ENCODE measurements at places on chromosomes 16 and 17.

DNA sequence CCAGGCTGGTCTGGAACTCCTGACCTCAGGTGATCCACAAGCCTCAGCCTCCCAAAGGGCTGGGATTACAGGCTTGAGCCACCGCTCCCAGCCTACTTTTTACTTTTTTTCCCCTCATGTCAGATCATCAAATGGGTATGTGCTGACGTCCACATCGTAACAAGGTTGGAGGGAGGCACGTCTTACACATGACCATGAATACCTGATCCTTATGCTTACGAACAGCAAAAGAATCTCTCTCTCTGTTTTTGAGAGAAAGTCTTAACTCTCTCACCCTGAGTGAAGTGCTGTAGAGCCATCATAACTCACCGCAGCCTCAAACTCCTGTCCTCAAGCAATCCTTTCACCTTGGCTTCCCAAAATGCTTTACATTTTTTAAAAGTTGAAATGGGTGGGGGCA, 29.5 kb upstream of the TMEM92 start:
- no peak overlapping the region for H3K27ac ChIP-seq
- H3K4me3 ChIP-seq: no peak overlapping the region
- H3K27me3 ChIP-seq: no peaks in the 10 kb centered on the region
- DNase-seq: no peak
- H3K36me3 ChIP-seq: no peaks in the 10 kb centered on the region

- H3K4me3 ChIP-seq: no peak overlapping the region
- no peaks in the 10 kb centered on the region for H3K36me3 ChIP-seq
- no peak overlapping the region for H3K27ac ChIP-seq
- peaks cover 5% of the 10 kb centered on the region for H3K4me1 ChIP-seq
- no peaks in the 10 kb centered on the region for H3K27me3 ChIP-seq
Observed at GRCh38 chr16:79316004-79316458, 284.5 kb downstream of the MAF start.

DNA sequence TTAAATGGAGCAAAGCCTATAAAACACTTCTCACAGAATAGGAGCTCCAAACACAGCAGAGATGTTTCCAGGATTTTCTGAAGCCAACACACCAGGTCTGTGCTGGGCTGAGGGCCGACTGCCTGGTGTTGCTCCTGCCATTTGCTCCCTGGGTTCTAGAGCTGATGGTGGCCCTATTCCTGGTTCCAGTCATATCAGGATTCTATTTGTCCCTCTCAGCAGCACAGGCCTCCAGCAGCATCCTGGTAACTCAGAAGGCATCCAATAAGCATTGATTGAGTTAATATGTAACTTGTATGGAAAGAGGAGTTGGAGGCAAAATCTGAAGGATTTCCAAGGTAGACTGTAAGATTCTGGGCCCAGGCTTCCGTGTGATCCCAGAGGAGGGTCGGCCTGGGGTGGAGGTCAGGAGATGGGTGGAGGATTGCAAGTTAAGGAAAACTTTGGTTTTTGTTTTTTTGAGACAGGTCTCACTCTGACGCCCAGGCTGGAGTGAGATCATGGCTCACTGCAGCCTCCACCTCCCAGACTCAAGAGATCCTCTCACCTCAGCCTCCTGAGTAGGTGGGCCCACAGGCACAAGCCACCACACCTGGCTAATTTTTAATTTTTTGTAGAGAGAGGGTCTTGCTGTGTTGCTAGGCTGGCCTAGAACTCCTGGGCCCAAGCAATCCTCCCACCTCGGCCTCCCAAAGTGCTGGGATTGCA, 5.7 kb downstream of the NUPR1 start:
- H3K4me3 ChIP-seq: no peak overlapping the region
- no peaks in the 10 kb centered on the region for H3K36me3 ChIP-seq
- H3K4me1 ChIP-seq: peaks cover 22% of the 10 kb centered on the region
- no peak for DNase-seq
- H3K27me3 ChIP-seq: no peaks in the 10 kb centered on the region

GRCh38 chr16:68233835-68234187, 2.1 kb downstream of the ESRP2 start:
- DNase-seq: no peak
- peak overlapping the region; percentile 25 for H3K4me3 ChIP-seq
- H3K27ac ChIP-seq: no peak overlapping the region

GRCh38 chr16:56777001-56777400, 47.1 kb downstream of the NUP93 start:
- H3K27me3 ChIP-seq: no peaks in the 10 kb centered on the region
- DNase-seq: no peak
- peak overlapping the region; percentile 28 for H3K27ac ChIP-seq
- H3K4me1 ChIP-seq: peaks cover 32% of the 10 kb centered on the region

DNA sequence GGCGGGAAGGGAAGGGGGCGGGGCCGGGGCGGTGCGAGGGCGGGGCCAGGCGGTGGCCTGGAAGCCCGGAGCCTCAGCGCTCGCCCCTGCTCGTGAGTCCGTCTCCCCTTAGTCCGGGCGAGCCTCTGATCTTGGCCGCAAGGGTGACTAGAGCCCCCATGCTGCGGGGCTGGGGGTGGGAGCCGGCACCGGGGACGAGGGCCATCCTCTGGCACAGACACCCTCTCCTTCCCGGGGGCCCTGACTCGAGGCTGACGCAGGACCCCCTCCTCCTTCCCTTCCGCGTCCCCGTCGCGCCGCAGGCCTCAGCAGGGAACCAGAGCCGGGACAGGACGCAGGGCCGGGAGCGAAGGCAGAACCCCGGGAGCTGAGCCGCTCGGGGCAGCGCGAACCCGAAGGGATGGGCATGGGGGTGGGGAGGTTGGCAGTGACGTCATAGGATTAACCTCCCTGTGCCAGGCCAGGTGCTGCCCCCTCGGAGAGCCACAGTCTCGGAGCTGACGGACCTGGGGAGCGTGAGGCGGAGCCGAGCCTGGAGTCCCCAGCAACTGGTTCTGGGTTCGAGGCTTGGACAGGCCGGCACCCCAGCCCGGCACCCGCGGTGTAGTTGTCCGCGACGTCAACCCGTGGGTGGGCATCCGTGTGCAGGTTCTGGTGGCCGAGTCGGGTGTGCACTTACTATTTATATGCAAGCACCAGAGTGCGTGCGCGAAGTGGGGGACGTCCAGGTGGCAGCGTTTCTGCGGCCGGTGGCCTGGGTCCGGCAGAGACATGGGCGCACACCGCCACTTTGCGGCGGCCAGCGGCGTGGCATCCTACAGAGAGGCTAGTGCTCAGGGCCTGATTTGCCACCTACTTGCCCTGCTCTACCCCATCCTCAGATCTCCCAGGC, 503 bp upstream of the PLCD3 start:
- DNase-seq: no peak
- H3K4me3 ChIP-seq: peak overlapping the region; percentile 99
- H3K36me3 ChIP-seq: no peaks in the 10 kb centered on the region
- H3K4me1 ChIP-seq: peaks cover 57% of the 10 kb centered on the region
- no peaks in the 10 kb centered on the region for H3K27me3 ChIP-seq

GRCh38 chr17:42553161-42553818, 567 bp downstream of the HSD17B1 start:
- H3K27me3 ChIP-seq: no peaks in the 10 kb centered on the region
- H3K27ac ChIP-seq: peak overlapping the region; percentile 74
- H3K4me1 ChIP-seq: peaks cover 38% of the 10 kb centered on the region
- peak overlapping the region; percentile 72 for H3K4me3 ChIP-seq

DNA sequence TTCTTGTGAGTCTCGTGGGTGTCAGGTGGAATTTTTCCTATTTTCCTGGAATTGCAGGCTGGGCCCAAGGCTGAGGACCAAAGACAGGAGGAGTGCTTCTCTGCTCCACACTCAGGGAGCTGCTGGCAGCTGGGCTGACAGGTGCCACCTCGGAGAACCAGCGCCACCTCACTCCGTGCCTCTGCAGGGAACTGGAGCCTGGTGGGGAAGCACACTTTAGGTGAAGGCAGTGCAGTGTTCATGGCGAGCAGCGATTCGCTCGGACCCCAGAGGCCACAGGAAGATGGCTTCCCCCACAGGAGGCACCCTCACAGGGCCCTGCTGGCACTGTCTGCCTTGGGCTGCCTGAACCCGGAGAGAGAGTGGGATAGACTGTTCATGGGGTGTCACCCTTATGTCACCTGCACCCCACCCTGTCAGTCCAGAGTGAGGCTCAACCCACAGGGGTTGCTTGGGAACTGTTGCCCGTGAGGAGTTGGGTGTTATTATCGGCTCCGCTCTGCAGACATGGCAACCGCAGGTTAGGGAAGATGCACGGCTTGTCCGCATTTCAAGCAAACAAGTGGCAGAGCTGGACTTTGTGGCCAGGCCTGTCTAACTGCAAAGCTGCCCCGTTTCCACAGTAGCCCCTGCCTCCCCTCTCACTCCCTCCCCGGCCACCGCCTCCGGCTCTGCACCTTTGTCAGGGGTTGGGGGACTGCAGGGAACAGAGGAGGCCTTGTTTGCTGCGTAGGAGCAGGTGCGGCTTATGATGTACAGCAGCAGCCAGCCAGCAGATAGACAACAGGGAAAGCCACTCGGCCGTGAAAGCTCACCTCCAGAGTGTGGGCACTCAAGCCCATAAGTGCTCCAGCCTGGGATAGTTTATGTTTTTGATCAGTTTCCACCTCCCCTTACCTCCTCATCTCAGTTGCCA, 15.5 kb downstream of the TBC1D24 start:
- H3K4me1 ChIP-seq: peaks cover 4% of the 10 kb centered on the region
- H3K27me3 ChIP-seq: no peaks in the 10 kb centered on the region
- DNase-seq: no peak

- no peaks in the 10 kb centered on the region for H3K36me3 ChIP-seq
- H3K27me3 ChIP-seq: no peaks in the 10 kb centered on the region
- no peak overlapping the region for H3K27ac ChIP-seq
- no peak for DNase-seq
Observed at GRCh38 chr16:87240211-87241136, 76.7 kb downstream of the C16orf95 start.

DNA sequence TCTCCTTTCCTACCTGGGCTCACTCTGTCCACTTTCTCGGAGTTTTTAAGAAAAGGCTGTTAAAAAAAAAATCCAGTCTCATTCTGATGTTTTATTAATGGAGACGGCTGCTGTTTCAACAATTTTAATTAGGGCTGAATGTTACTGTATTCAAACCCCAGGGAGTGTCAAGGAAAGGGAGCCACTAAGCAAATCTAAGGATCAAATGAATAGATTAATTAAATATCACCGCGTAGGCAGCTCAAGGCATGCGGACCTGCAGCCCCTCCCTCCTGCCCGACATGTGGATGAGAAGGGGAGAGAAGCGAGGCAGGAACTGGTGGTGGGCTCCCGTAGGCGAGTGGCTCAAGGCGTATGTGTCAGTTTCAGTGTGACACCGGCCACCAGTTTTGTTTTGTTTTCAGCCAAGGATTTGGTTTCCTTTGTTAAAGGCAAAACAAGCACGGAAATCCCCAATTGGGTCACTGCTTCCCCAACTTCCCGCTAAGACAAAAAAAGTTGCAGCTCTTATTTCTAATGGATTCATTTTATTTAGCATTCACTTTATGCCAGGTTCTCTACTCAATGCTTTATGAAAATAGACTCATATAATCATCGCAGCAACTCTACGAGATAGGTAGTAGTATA, 110.6 kb downstream of the GP2 start:
- H3K27ac ChIP-seq: no peak overlapping the region
- H3K4me3 ChIP-seq: no peak overlapping the region
- H3K4me1 ChIP-seq: no peaks in the 10 kb centered on the region
- no peaks in the 10 kb centered on the region for H3K27me3 ChIP-seq

GRCh38 chr16:74200921-74201320, 95.7 kb upstream of the PSMD7 start:
- DNase-seq: no peak
- H3K27ac ChIP-seq: no peak overlapping the region
- H3K4me3 ChIP-seq: no peak overlapping the region

- no peaks in the 10 kb centered on the region for H3K27me3 ChIP-seq
- DNase-seq: no peak
- H3K4me1 ChIP-seq: no peaks in the 10 kb centered on the region
- no peaks in the 10 kb centered on the region for H3K36me3 ChIP-seq
- H3K4me3 ChIP-seq: no peak overlapping the region
Observed at GRCh38 chr17:60371818-60372510, 20.0 kb downstream of the USP32 start.

DNA sequence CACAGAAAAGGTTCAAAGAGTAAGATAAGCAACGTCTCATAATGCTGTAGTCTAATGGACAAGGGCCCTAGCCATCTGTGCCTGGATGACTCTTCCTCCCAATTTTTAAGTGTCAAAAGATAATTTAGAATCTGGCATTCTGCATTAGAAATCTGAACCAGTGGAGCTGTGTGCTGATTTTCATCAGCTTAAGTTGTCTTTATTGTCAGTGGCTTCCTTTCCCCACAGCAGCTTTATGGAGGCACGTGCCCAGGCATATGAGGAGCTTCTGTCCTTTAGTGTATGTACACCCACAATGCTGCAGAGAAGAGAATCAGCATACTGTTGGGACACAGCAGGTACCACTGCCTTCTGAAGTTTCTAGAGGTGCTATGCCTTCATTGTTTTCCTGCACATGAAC, 37.9 kb downstream of the HEATR6 start:
- no peak overlapping the region for H3K27ac ChIP-seq
- no peaks in the 10 kb centered on the region for H3K4me1 ChIP-seq
- H3K36me3 ChIP-seq: no peaks in the 10 kb centered on the region
- H3K27me3 ChIP-seq: no peaks in the 10 kb centered on the region

GRCh38 chr17:45902892-45903346, 8.6 kb downstream of the MAPT start:
- peaks cover 5% of the 10 kb centered on the region for H3K4me1 ChIP-seq
- H3K4me3 ChIP-seq: no peak overlapping the region
- no peak for DNase-seq

DNA sequence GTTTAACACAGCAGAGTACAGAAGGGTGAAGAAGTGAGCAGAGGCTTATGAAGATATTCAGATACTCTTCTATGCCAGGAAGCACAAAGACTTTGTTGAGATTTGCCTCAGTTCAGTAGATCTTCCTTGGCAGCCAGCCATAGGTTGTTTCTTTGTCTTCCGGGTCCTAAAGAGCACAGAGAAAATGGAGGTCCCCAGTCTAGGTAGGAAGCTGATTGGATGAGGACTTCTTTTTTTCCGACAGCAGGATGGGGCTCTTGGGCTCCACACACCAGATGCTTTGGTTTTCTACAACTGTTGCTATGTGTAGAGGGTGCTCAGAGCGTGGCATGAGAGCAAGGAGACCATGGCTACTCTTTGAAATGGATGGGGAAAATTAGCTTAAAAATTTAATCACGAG, 8.3 kb upstream of the CDC6 start:
- DNase-seq: no peak
- no peak overlapping the region for H3K27ac ChIP-seq
- H3K4me1 ChIP-seq: peaks cover 11% of the 10 kb centered on the region
- no peak overlapping the region for H3K4me3 ChIP-seq

GRCh38 chr16:17308186-17308585, 162.6 kb downstream of the XYLT1 start:
- no peak overlapping the region for H3K27ac ChIP-seq
- H3K27me3 ChIP-seq: no peaks in the 10 kb centered on the region
- peaks cover 67% of the 10 kb centered on the region for H3K4me1 ChIP-seq
- no peak for DNase-seq
- H3K36me3 ChIP-seq: no peaks in the 10 kb centered on the region

DNA sequence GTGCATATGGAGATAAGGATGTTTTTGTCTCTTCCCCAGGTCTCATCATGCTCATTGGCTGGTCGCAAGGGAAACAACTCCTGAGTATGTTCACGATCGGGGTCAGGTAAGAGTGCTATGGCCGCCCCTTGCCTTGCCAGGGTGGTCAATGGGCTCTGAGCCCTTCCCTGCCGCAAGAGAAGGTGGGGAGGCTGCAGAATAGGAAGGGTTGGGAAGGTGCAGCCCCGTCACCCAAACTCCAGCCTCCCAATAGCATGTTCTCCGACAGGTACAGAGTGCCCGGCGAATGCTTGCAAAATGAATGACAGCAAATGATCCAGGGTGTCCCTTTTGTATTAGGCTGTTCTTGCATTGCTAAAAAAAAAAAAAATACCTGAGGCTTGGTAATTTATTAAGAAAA, 57.4 kb downstream of the ATP2C2 start:
- no peaks in the 10 kb centered on the region for H3K36me3 ChIP-seq
- no peaks in the 10 kb centered on the region for H3K27me3 ChIP-seq
- no peak overlapping the region for H3K4me3 ChIP-seq
- no peaks in the 10 kb centered on the region for H3K4me1 ChIP-seq
- H3K27ac ChIP-seq: no peak overlapping the region
